ENCODE measurements at places on chromosomes 4 and X. TPM values are rescaled to one million over a fixed set of nuclear protein-coding genes. Genes with fewer than 3 reads are reported as not detected.

GRCh38 chr4:149638073-149638472 lies 177.6 kb downstream of the IQCM start:
- no peak overlapping the region for H3K27ac ChIP-seq
- no peak for DNase-seq
- H3K4me3 ChIP-seq = no peak overlapping the region
- H3K4me1 ChIP-seq = no peaks in the 10 kb centered on the region
- H3K27me3 ChIP-seq = no peaks in the 10 kb centered on the region

DNA sequence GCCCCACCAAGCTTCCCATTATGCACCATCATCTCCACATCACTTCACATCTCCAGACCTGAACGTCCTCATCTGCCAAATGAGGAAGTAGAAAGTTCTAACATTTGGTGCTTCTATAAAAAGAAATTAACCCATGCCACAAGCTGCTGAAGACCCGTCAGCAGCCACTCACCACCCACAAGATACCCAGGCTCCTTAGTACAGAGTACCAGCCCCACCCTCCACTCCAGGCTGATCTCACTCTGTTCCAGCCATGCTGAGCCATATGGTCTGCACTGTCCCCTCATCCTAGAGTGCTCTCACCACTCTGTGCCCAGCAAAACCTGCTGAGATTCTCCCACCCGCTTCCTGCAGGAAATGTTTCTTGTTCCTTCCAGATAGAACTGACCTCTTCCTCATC lies 240.8 kb upstream of the PPARGC1A start:
- no peaks in the 10 kb centered on the region for H3K36me3 ChIP-seq
- H3K4me1 ChIP-seq = no peaks in the 10 kb centered on the region
- H3K27me3 ChIP-seq = no peaks in the 10 kb centered on the region
- no peak for DNase-seq

DNA sequence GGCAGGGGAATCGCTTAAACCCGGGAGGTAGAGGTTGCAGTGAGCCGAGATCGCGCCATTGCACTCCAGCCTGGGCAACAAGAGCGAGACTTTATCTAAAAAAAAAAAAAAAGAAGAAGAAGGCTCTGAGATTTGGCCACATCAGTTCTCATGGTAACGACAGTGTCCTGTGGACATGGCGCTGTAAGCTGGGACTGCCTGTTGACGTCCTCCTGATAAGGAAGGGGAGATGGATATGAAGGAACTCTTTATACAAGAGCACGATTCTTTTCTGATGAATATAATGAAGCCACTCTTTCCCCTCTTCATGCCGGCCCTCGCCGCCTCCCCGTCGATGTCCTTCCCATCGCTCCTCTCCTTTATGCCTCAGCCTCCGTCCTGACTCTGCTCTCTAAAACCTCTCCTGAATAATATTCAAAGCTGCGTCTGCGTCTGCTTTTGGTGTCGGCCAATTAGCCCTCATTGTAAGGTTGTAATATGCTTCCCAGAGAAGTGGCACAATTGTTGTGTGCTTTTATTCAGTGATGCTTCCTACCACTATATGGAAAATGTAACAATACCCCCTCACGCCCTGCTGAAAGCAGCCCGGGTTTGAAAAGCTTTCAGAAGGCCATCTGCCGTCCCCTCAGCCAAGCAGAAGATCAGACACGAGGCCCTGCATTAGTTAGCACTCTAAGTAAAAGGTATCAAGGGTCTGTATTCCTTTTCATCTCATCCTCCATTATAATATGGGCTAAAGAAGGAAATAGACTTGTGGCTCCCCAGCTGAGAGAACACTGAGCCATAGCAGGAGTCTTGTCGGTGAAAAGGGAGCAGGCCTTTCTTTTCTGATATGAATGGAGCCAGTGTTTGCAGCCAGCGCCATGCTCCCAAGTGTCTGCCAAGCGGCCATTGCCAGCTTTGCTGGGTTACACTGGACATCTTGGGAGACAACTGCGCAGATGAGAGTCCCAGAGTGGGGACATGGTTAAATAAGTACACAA lies 22.1 kb upstream of the SCOC start:
- no peaks in the 10 kb centered on the region for H3K27me3 ChIP-seq
- H3K27ac ChIP-seq = no peak overlapping the region
- no peaks in the 10 kb centered on the region for H3K4me1 ChIP-seq
- no peak overlapping the region for H3K4me3 ChIP-seq
- DNase-seq = no peak

DNA sequence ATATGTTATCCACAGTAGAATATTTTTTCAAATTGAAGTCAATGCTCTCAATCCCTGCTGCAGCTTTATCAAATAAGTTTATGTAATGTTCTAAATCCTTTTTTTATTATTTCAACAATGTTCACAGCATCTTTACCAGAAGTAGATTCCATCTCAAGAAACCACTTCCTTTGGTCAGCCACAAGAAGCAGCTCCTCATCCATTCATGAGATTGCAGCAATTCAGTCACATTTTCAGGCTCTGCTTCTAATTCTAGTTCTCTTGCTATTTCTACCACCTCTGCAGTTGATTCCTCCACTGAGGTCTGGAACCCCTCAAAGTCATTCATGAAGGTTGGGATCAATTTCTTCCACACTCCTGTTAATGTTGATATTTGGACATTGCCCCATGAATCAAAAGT lies 2301.3 kb upstream of the TENM3 start:
- H3K36me3 ChIP-seq = no peaks in the 10 kb centered on the region
- H3K27ac ChIP-seq = no peak overlapping the region
- no peak for DNase-seq
- no peaks in the 10 kb centered on the region for H3K4me1 ChIP-seq
- no peak overlapping the region for H3K4me3 ChIP-seq
- no peaks in the 10 kb centered on the region for H3K27me3 ChIP-seq

ARHGEF6 gene
- total RNA-seq = 12.7 TPM

CT45A3 gene
- 12.0 TPM for total RNA-seq

SCD5 gene
- total RNA-seq = 122 TPM
